PC-3 (cell line): ENCODE measurements at places on chromosomes 6 and 20. TPM values are rescaled to one million over a fixed set of nuclear protein-coding genes. Genes with fewer than 3 reads are reported as not detected.

- H3K27me3 ChIP-seq, result no peaks in the 10 kb centered on the region
- H3K36me3 ChIP-seq, result no peaks in the 10 kb centered on the region
- no peak overlapping the region for H3K27ac ChIP-seq
Measured at GRCh38 chr6:27428502-27428901, 39.9 kb downstream of the ZNF391 start.

DNA sequence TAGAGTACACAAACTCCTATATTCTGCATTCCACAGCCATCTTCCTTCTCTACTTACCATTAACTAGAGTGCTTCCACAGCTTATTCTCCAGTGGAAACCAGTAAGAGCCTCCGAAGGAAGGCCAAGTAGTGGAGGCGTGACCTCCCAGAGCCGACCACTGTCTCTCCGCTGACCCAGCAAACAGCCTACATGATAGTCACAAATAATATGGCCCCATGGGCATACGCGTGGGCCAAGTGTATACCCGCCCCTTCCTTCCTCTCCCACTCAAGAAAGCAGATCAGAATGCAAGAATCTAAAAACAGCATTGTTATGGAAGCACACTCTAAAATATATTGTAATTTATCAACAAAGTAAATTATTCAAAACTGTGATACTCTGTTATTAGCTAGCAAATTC lies 526.6 kb upstream of the JARID2 start:
- H3K27ac ChIP-seq, result no peak overlapping the region
- 0 out of 2 replicates have a peak, but pooled peaks cover 2% of the 10 kb centered on the region for H3K4me1 ChIP-seq
- no peaks in the 10 kb centered on the region for H3K36me3 ChIP-seq
- H3K4me3 ChIP-seq, result no peak overlapping the region
- no peaks in the 10 kb centered on the region for H3K27me3 ChIP-seq
- DNase-seq, result no peak

DNA sequence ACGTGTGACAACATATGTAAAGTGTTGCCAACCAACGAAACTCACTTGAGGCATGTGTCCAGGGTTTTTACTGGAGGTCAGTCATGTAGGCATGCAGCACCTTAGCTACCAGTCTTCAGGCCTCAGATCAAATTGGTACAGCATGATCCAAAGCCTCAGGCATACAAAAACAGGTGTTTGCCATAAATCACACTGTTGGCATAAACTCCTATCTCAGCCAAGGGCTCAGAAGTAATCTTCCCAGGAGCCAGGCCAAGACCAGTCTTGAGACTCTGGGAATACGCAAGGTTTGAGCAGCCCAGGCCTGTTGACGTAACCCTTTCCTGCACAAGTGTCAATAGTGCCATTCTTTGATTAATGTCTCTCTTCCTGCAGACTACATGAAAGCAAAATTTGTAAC lies 163.5 kb downstream of the PRL start:
- H3K4me1 ChIP-seq, result no peaks in the 10 kb centered on the region
- no peak overlapping the region for H3K27ac ChIP-seq
- H3K36me3 ChIP-seq, result no peaks in the 10 kb centered on the region
- DNase-seq, result no peak

DEFB124 gene
- total RNA-seq, result not detected in 2 replicates

DNA sequence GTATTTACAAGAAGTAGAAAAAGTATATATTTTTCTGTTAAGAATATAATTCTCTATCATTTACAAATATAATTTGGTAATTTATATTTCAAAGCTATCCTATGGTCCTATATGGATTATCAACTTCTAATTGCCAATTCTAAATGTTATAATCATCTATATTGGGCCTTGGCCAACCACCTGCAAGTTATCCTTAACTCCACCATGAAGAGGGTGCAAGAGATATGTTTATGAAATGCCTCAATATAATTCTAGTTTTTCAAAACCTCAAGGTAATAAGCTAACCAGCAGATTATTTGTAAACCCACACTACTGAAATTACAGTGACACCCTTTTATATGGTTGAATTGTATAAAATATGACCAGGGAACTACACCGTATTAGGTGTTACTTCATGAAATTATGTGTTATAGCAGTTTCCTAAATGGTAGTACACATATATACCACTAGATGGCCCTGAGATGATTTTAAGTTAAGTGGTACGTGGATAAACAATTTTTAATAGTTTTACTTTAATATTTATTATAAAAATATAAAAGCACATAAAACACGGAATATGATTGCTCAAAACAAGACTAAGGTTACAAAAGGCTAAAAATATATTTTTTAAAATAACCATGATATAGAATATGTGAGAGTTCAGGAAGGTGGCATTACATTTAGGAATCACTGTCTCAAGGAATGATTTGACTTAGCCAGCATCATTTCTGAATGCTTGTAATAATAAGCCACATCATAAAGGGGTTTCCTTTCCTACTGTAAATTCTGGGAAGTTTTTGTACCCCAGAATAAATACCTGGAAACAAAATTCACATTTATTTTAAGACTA lies 9.8 kb upstream of the PNISR start:
- no peaks in the 10 kb centered on the region for H3K27me3 ChIP-seq
- no peaks in the 10 kb centered on the region for H3K4me1 ChIP-seq
- H3K4me3 ChIP-seq, result no peak overlapping the region
- no peak overlapping the region for H3K27ac ChIP-seq

- H3K4me3 ChIP-seq, result no peak overlapping the region
- no peaks in the 10 kb centered on the region for H3K36me3 ChIP-seq
- peaks cover 41% of the 10 kb centered on the region for H3K4me1 ChIP-seq
Measured at GRCh38 chr6:149012040-149012545, 265.3 kb downstream of the UST start.

- H3K27me3 ChIP-seq, result no peaks in the 10 kb centered on the region
- H3K36me3 ChIP-seq, result no peaks in the 10 kb centered on the region
- H3K27ac ChIP-seq, result no peak overlapping the region
- peaks cover 51% of the 10 kb centered on the region for H3K4me1 ChIP-seq
Measured at GRCh38 chr6:56958481-56958880, 3.6 kb downstream of the BEND6 start.

MLN gene
- total RNA-seq, result not detected in 2 replicates

- H3K4me1 ChIP-seq, result no peaks in the 10 kb centered on the region
- H3K27ac ChIP-seq, result no peak overlapping the region
- no peak for DNase-seq
- H3K4me3 ChIP-seq, result no peak overlapping the region
- peaks cover 44% of the 10 kb centered on the region for H3K27me3 ChIP-seq
Measured at GRCh38 chr6:984031-984430, 291.1 kb upstream of the EXOC2 start.

DNA sequence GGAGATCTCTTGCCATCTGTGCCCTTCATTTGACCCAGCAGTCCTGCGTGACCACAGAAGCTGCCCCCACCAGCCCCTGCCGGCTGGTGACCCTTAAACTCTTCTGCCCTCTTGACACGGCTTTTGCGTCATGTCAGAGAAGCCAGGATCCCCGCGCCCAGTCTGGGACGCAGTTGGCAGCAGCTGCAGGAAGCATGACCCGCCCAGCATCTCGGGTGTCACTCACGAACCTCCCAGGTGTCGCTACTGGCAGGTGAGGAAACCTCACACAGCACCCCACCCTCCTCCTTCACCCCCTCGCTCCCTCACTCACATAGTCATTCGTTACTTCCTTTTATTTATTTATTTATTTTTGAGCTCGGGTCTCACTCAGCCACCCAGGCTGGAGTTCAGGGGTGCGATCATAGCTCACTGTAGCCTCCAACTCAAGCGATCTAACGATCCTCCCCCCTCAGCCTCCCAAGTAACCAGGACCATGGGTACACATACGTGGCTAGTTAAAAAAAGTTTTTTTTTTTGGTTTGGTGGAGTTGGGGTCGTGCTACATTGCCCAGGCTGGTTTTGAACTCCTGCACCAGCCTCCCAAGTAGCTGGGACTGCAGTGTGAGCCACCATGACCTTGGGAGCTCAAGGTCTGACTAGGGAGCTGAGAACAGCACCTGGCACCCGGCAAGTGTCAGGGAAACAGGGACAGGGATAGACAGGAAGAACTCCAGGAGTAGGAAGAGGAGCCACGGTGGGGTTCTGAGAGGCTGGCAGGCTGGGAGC lies 14.1 kb upstream of the SPDEF start:
- DNase-seq, result no peak
- no peaks in the 10 kb centered on the region for H3K27me3 ChIP-seq
- H3K36me3 ChIP-seq, result no peaks in the 10 kb centered on the region
- no peaks in the 10 kb centered on the region for H3K4me1 ChIP-seq
- no peak overlapping the region for H3K4me3 ChIP-seq

GRCh38 chr6:26432627-26433201 lies 7.6 kb upstream of the BTN3A3 start:
- no peak overlapping the region for H3K27ac ChIP-seq
- no peaks in the 10 kb centered on the region for H3K4me1 ChIP-seq
- no peaks in the 10 kb centered on the region for H3K27me3 ChIP-seq
- H3K36me3 ChIP-seq, result peaks cover 10% of the 10 kb centered on the region

DCBLD1 gene
- total RNA-seq, result 31.1 and 35.9 TPM in 2 replicates

DNA sequence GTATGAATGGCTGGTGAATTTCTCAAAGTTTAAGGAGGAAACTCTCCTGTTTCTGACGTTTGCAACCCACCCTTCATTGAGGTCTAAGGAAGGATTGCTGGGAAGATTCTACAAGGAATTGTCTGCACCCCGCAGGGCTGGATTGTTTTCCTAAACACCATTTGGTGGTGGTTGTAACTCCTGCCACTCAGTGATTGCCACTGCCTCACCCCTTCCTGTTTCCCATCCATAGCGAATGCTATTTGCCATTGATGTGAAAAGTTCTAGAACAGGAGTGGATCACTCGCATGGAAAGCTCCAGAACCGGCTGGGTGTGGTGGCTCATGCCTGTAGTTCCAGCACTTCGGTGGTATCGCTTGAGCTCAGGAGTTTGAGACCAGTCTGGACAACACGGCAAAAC lies 8.7 kb upstream of the DSP start:
- no peak for DNase-seq
- H3K4me3 ChIP-seq, result peak overlapping the region; percentile 56
- H3K27me3 ChIP-seq, result no peaks in the 10 kb centered on the region
- no peaks in the 10 kb centered on the region for H3K36me3 ChIP-seq
- peak overlapping the region; percentile 16; the same call in 1 of the 2 replicates for H3K27ac ChIP-seq

DNA sequence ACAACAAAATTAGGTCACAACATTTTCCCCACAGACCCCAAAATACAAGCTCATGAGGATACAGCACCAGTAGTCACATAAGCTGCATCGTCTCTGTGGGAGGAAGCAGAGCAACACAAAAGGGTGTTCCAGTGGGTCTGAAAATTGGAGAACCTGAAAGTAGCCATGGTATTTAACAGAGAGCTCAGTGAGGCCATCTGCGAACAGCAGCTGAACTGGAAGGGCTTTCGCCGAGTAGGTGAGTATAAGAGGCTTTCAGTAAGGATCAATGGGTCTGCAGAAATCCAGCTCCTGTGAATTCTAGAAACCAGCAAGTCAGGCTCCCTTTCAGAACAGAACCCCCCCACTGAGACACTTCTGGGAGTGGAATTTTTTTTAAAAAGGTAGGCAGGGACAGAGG lies 120.0 kb upstream of the RREB1 start:
- H3K36me3 ChIP-seq, result no peaks in the 10 kb centered on the region
- no peaks in the 10 kb centered on the region for H3K27me3 ChIP-seq
- H3K27ac ChIP-seq, result no peak overlapping the region
- H3K4me3 ChIP-seq, result no peak overlapping the region

DNA sequence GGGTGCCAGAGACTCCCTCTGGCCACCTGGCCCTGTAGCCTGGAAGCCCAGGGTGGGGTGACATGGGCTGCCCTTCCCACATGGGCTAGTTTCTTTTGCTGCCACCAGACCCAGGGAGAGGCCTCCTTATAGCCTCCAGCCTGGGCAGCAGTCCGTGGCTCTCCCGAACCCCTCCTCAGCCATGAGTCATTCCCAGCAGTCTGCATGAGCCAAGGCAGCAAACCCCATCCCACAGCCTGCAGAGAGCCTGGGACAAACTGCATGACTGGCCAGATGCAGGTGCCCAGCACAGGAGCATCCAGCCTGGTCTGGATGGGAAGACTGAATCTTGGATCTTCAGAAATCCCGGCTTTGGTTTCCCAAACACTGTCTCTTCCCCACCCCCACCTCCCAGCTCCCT lies 75.7 kb downstream of the MRPL14 start:
- no peaks in the 10 kb centered on the region for H3K27me3 ChIP-seq
- peak overlapping the region; percentile 96 for H3K27ac ChIP-seq
- no peaks in the 10 kb centered on the region for H3K36me3 ChIP-seq
- H3K4me1 ChIP-seq, result peaks cover 89% of the 10 kb centered on the region

DNA sequence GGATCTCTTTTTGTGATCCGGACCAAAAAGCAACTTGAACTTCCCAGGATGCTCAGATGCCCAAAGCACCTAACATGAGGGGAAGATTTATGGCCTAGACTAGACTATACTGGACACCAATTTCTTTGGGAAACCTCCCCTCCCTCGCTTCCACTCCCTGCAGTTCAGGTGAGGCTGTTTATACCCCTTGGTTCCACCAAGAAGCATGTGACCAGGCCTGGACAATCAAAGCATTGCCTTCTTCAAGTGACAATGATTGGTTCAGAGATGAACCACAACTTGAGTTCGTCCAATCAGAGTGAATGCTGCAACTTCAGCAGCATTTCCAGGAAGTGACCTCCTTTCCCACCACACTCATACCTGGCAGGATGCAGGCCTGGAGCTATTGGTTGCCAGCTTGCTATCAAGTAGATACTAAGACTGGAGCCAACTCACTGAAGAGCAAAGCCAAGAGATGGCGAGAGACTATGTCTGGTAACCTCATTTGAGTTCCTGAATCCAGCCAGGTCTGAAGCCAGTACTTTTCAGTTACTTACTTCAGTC lies 45.6 kb upstream of the SLC9A8 start:
- no peaks in the 10 kb centered on the region for H3K27me3 ChIP-seq
- no peaks in the 10 kb centered on the region for H3K36me3 ChIP-seq
- no peak for DNase-seq
- peaks cover 22% of the 10 kb centered on the region for H3K4me1 ChIP-seq

COL21A1 gene
- total RNA-seq, result 0.35 and 1.0 TPM in 2 replicates

- H3K27me3 ChIP-seq, result no peaks in the 10 kb centered on the region
- no peak overlapping the region for H3K4me3 ChIP-seq
- no peaks in the 10 kb centered on the region for H3K4me1 ChIP-seq
- H3K36me3 ChIP-seq, result peaks cover 50% of the 10 kb centered on the region
- no peak for DNase-seq
Measured at GRCh38 chr6:110897433-110897832, 22.8 kb downstream of the AMD1 start.

DNA sequence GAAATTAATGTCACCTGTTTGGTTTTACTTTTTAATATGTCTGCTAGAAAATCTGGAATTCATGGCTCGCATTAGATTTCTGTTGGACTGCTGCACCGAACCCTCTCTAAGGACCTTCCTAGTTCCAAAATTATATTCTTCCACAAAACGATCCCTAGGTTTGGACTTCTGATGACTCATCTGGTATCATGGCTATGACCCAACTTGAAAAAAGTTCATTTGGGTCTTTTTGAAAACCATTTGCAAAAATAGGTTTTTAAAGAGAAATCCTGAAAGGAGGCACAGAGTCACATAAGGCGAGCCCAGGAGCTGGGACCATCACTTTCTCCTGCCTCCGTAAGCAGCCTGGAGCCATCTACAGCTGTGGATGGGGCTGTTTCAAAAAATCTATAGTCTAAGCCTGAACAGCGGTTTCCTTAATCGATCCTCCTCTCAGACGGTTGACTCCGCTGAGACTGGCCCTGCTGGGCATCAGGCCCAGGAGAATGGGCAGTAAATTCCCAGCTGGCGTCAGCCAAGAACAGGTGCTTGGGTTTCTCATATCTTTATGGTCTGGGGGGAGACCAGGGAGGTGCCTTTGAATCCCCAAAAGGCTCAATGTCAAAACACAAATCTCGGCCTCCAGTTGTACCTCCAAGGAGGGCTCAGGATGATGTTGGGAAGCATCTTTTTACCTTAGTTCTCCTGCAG lies 44.6 kb downstream of the SLC24A3 start:
- H3K27me3 ChIP-seq, result peaks cover 24% of the 10 kb centered on the region
- no peaks in the 10 kb centered on the region for H3K36me3 ChIP-seq

GRCh38 chr20:62119591-62120364 lies 2.5 kb upstream of the LSM14B start:
- H3K4me3 ChIP-seq, result no peak overlapping the region
- no peaks in the 10 kb centered on the region for H3K36me3 ChIP-seq
- H3K27ac ChIP-seq, result no peak overlapping the region
